ENCODE measurements at places on chromosomes 5 and 9.

DNA sequence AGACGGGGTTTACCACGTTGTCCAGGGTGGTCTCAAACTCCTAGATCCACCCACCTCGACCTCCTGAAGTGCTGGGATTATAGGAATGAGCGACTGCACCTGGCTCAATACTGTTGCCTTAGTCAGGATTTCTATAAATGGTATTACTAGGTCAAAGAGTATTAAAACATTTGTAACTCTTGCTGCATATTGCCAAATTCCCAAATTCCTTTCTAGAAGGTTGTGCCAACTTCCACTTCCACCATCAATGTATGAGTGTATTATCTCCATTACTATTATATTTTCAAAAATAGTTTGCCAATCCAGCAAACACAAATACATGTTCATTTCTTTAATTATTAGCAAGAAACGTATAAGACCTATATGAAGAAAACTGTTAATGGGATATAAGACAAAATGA, 10.6 kb downstream of the PTGR1 start:
- DNase-seq: no peak

- no peak for DNase-seq
Measured at GRCh38 chr9:132973166-132973565, 5.3 kb upstream of the GFI1B start.

GRCh38 chr5:131932235-131932634, 13.2 kb downstream of the MEIKIN start:
- DNase-seq: no peak

- DNase-seq: no peak
Measured at GRCh38 chr5:61933787-61934626, 372.0 kb upstream of the KIF2A start.

GRCh38 chr5:76475936-76476335, 72.9 kb downstream of the IQGAP2 start:
- no peak for DNase-seq

- no peak for DNase-seq
Measured at GRCh38 chr5:96973532-96974401, 37.9 kb downstream of the LNPEP start.

DNA sequence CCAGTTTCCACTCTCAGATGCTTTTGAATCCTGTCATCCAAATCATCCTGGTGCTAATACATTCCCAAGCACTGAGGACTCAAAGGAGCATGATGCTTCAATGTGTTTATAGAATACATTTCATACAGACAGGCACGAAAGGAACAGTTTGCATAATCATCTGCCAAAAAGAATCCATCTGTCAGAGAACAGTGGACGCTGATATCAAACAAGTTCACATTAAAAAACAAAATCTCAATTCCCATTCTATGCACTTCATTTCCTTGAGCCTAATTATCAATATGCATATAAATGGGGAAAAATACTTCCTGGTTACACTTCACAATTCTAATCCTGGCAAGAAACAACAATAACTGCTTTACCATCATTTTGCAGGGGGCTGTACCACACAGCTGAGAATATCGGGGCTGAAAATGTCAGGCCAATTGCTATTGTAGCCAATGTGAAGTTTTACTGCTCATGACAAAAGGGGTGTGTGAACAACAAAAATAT, 125.5 kb upstream of the FAM174A start:
- no peak for DNase-seq

GRCh38 chr5:138969323-138970002, 94.3 kb upstream of the LRRTM2 start:
- no peak for DNase-seq

GRCh38 chr5:87354496-87354895, 58.2 kb downstream of the CCNH start:
- DNase-seq: no peak

- no peak for DNase-seq
Measured at GRCh38 chr9:21154018-21154608, 12.3 kb downstream of the IFNA21 start.

DNA sequence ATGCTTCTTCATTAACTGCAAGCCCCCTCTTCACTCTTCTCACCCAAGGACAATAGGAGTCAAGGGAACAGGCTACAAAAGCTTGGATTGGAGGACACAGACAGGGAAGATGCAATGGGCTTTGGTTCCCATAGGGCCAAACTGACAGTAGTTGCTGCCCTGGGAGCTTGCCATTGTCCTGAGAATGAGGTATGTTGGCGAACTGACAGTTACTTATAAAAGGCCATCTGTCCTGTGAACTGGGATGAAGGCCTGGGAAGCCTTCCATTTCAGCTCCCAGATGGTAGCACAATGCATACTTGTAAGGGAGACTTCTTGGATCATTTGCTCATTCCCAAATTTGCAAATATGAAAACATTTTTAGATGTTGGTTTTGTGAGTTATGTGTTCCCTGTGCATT, 88.9 kb downstream of the SNCAIP start:
- DNase-seq: no peak

- no peak for DNase-seq
Measured at GRCh38 chr9:112170968-112171367, 4.1 kb downstream of the SUSD1 start.

DNA sequence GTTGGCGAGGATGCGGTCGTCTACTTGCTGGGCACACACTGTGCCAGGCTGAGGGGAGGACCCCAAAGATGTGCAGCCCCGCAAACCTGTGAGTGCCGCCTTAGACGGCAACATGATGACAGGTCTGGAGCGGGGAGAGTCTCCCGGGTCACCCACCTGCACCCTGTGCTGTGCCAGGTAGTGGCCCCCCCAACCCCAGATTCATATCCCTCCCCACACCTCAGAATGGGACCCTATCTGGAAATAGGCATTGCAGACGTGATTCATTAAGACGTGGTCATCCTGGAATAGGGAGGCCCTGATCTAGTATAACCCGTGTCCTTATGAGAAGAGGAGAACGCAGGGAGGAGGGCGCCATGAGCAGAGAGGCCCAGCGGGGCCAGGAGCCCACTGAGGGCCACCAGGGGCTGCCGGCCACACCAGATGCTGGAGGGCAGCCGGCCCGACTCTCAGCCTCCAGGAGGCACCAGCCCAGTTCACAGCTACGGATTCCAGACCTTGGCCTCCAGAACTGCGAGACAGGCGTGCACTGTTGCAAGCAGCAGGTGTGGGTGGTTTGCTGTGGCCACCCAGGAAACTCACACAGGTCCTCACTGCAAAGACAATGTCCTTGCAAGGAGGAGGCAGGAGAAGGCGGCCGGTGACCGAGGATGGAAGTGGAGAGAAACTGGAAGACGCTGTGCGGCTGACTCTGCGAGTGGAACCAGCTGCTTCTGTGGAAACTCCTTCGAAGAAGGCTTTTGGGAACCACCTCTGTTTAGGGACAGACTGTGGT, 131.9 kb upstream of the LPCAT1 start:
- no peak for DNase-seq

GRCh38 chr5:65819905-65820240, 97.9 kb downstream of the NLN start:
- no peak for DNase-seq

- DNase-seq: no peak
Measured at GRCh38 chr5:110803467-110804326, 64.9 kb downstream of the SLC25A46 start.

GRCh38 chr5:38585816-38586215, 29.4 kb upstream of the LIFR start:
- DNase-seq: no peak

GRCh38 chr5:142610176-142611001, 75.5 kb downstream of the FGF1 start:
- DNase-seq: no peak

DNA sequence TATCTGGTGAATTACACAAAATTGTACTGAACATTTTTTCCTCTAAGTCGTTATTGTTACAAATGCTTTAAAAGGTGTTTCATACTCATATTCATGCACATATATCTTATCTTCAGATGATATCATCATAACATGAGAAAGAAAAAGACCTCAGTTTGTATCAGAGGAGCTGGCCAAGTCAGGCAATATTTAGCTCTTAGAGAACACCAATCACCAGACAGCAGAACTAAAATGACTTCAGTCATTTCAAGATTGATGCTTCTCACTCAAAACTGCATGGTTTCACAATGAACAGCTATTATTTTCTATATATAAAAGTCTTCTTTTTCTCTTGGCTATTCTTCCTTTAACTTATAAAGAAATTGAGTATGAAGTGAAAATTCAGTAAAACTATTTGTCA, 44.6 kb downstream of the TSSK1B start:
- no peak for DNase-seq

DNA sequence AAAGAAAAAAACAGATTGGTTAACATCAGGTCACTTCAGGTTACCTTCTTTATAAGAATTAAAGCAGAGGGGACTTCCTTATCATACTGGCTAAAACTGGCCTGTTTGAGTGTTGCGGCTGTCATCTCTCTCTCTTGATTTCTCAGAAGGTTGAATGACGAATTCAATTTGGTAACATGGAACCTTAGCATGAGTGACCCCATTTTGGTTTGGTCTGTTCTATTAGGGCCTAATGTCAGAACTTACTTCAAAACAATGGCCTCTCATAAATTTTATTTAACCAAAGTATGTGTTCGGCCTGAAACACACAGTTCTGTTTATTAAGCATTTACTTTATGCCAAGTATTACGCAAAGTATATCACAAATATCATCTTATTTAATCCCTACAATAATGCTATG, 147.5 kb downstream of the CAAP1 start:
- DNase-seq: no peak

DNA sequence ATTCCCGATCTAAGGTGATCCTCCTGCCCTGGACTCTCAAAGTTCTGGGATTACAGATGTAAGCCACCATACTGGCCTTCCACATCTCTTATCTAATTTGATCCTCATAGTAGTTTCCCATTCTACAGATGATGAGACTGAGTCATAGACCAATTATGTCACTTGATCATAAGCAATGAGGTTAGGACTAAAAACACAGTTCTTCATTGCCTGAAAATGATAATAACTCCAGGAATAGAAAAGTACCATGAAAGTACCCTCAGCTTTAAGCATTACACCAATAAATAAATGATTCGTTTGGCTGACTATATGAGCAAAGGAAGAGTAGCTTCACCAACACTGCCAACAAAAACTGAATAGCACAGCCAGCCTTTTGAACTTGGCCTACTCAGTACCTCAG, 389.5 kb downstream of the ACTL7B start:
- DNase-seq: no peak

DNA sequence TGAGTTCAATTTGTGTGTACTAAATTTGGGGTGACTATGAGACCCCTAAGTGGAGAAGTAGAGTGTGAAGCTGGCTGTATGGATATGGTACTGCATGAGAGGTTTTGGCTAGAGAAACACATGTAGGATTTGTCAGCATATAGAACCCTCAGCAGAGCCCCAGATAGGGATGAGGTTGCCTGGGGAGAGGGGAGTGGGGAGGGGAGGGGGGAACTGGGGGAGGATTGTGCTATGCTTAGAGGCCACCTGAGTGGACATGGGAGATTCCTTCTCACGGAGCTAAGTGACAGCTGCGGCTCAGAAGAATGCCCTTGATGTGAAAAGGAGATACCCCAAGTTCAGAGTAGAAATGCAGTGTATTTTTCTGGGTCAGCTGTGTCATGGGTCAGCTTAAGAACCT, 11.2 kb downstream of the SLC22A5 start:
- no peak for DNase-seq

- DNase-seq: no peak
Measured at GRCh38 chr9:96515621-96516470, 65.9 kb downstream of the HABP4 start.

- DNase-seq: no peak
Measured at GRCh38 chr5:143879646-143880045, 67.7 kb downstream of the HMHB1 start.

GRCh38 chr9:98879963-98880310, 63.8 kb upstream of the COL15A1 start:
- DNase-seq: no peak

DNA sequence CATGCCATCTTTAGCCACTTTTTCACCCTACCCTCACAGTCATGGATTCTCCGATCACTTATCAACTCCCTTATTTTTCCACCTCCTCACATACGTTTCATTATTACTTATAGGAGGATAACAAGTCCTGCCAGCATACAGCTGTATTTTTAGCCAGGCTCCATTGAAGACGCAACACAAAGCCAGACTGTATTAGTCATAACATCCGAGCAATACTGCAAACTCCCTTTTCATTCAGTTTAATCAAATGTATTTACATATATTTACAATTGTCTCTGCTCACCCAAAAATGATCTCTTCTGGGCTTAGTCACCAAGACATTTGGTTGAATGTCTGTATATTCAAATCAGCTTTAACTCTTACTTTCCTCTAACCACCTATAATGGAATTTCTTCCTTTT, 126.4 kb upstream of the PRLR start:
- no peak for DNase-seq

GRCh38 chr5:76718880-76719279, 3.0 kb downstream of the F2R start:
- DNase-seq: no peak

GRCh38 chr5:175444060-175444904, at the start of gene DRD1:
DRD1 (minus strand) TSS chr5:175444182; CDS start chr5:175443099, 1,083 bp downstream.
- peak; percentile 41 for DNase-seq

- DNase-seq: no peak
Measured at GRCh38 chr5:174120401-174121005, 75.0 kb downstream of the NSG2 start.

DNA sequence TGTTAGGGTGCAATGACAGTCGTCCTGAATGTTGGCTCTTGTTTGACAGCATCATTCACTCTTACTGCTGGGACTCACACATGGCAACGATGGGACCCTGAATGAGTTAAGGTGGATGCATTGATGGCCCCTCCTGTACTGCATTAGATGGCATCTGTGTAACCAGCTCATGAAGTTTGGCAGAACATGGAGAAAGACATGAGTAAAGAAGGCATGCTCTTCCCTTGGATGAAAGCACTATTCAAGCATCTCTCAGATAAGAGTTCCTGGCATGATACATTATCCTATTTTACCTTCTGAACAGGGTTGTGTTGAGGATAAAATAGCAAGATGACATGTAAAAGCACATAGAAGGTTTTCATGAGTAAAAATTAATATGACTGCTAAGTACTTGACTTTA, 142.2 kb upstream of the GAS1 start:
- no peak for DNase-seq

- no peak for DNase-seq
Measured at GRCh38 chr5:88235828-88236227, 32.8 kb downstream of the TMEM161B start.

- no peak for DNase-seq
Measured at GRCh38 chr5:17444496-17444895, 53.5 kb upstream of the TAF11L2 start.

DNA sequence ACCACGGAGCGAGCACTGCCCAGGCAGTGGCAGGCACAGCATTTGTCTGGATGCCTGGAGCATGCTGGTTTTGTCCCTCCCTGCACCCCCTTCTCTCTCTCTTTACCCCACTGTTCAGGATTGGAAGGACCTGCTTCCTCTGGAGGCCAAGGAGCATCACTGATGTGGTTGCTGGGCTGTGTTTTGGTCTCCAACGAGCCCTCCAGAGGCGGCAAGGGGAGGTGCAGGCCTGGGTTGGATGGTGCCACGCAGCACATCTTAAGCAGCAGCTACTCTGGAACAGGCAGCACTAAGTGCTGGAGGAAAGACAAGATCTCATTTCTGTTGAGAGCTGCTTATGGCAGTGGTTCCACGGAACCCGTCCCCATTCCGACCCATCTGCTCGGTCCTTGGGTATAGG, 139.6 kb downstream of the CMYA5 start:
- no peak for DNase-seq
